Right ventricle myocardium inferior (tissue), 1 donor: ENCODE measurements at places on chromosomes 3 and 15. TPM values are rescaled to one million over a fixed set of nuclear protein-coding genes. Genes with fewer than 3 reads are reported as not detected.

The KLF13 gene
- 63.4 TPM for total RNA-seq

The ZBTB20 gene
- total RNA-seq: 55.7 TPM

The SLC49A4 gene
- total RNA-seq: 16.1 TPM

The GRK7 gene
- total RNA-seq: not detected

The ZNF860 gene
- total RNA-seq: 0.27 TPM

The ZBBX gene
- not detected for total RNA-seq

The SPINK8 gene
- total RNA-seq: not detected

DNA sequence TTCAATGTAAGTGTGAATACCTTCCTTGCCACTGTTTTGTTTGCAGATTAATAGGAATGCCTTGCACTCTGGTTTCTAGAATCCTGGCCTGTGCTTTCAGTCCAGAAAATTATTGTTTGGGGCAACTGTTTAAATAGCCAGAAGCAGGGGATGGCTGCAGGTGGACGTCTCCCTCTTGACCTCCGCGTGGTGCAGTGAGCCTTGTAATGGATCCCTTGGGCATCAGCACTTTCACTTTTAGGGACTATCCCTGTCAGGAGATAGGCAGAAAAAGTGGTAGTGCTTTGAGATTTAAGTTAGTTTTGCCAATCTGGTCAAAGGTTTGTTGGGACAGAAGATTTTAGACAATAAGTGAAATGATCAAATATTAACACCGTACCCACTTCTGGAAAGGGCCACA lies 178.6 kb upstream of the BHLHE40 start:
- DNase-seq: no peak

DNA sequence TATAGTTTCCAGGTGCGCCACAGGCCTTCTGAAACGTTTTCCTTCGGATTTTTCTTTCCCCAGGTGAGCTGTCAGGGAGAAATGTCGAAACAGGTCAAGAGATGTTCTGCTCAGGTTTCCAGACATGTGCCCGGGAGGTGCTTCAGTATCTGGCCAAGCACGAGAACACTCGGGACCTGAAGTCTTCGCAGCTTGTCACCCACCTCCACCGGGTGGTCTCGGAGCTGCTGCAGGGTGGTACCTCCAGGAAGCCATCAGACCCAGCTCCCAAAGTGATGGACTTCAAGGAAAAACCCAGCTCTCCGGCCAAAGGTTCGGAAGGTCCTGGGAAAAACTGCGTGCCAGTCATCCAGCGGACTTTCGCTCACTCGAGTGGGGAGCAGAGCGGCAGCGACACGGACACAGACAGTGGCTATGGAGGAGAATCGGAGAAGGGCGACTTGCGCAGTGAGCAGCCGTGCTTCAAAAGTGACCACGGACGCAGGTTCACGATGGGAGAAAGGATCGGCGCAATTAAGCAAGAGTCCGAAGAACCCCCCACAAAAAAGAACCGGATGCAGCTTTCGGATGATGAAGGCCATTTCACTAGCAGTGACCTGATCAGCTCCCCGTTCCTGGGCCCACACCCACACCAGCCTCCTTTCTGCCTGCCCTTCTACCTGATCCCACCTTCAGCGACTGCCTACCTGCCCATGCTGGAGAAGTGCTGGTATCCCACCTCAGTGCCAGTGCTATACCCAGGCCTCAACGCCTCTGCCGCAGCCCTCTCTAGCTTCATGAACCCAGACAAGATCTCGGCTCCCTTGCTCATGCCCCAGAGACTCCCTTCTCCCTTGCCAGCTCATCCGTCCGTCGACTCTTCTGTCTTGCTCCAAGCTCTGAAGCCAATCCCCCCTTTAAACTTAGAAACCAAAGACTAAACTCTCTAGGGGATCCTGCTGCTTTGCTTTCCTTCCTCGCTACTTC lies 3.8 kb downstream of the BHLHE40 start:
- DNase-seq: no peak

GRCh38 chr15:71364117-71364584 lies 248.9 kb downstream of the THSD4 start:
- DNase-seq: no peak

DNA sequence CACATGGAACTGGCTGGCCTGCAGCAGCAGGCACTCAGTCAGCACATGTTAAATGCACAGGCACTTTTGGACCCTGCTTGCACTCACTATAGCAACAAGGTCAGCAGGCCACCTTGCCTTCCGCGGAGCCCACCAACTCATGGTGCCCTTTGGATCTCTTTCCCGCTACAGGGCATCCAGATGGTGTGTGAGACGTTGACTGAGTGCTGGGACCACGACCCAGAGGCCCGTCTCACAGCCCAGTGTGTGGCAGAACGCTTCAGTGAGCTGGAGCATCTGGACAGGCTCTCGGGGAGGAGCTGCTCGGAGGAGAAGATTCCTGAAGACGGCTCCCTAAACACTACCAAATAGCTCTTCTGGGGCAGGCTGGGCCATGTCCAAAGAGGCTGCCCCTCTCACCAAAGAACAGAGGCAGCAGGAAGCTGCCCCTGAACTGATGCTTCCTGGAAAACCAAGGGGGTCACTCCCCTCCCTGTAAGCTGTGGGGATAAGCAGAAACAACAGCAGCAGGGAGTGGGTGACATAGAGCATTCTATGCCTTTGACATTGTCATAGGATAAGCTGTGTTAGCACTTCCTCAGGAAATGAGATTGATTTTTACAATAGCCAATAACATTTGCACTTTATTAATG lies 85.0 kb downstream of the TGFBR2 start:
- DNase-seq: no peak

DNA sequence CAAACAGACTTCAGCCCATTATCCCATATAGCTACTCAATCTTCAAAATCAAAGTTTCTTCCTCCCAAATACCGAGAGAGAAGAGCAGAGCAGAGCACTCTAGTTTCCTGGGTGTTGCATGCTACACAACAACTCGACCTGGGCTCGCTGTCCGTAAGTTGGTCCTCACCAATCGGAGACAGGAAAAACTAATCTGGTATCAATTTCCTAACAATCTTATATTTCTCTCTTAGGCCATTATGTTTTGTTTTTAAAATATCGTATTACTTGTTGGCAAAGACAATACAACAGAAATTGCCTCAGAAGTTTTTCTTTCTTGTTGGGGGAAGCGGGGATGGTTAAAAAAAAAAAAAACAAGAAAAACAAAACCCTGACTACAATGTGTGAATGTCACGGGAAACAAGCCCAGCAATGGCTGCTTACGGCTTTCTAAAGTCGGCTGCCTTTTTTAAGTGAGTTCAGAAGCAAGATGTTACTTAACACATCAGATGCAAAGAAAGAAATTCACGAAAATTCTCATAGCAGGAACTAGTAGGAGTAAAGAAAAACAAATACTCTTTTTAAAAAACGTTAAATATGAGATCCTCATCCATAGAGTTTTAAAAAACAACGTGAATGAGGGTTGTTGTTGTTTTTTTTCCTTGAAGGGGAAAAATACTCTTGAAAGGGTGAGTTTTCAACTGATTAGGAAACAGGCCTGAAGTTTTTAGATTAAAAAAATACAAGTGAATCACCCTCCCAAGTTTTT lies 1.9 kb downstream of the VGLL4 start:
- no peak for DNase-seq

DNA sequence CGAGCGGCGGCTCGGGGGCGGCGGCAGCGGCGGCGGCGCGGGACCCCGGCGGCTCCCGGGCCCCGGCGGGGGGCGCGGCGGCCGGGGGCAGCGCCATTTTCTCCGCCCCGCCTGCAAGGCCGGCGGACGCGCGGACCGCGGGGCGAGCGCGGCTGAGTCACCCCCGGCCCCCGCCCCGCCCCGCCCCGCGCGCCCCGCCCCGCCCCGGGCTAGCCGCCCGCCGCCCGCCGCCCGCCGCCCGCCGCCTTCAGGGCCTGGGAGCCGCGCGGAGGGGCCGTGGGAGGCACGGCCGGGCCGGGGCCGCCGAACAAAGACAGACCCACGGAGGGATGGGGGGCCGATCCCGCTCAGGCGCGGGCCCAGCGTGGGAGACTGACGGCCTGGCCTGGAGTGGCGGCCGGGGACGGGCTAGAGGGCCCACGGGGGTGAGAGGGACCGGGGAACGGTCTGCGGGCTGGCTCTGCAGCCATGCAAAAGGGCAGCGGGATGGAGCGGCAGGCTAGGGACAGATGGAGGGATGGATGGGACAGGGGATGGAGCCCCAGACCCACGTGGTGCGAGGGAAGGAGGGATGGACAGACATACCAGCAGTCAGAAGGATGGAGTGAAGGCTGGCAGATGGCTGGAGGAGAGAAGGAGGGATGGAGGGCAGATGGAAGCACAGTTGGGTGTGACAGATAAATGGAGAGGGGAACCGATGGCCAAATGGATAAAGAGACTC lies at the start of gene EIF4E3:
Gene EIF4E3, minus strand, starts transcription at position 132 of the 721 bp plus-strand sequence. Its CDS starts 35 bp downstream, at position 97.
- DNase-seq: peak; percentile 79

DNA sequence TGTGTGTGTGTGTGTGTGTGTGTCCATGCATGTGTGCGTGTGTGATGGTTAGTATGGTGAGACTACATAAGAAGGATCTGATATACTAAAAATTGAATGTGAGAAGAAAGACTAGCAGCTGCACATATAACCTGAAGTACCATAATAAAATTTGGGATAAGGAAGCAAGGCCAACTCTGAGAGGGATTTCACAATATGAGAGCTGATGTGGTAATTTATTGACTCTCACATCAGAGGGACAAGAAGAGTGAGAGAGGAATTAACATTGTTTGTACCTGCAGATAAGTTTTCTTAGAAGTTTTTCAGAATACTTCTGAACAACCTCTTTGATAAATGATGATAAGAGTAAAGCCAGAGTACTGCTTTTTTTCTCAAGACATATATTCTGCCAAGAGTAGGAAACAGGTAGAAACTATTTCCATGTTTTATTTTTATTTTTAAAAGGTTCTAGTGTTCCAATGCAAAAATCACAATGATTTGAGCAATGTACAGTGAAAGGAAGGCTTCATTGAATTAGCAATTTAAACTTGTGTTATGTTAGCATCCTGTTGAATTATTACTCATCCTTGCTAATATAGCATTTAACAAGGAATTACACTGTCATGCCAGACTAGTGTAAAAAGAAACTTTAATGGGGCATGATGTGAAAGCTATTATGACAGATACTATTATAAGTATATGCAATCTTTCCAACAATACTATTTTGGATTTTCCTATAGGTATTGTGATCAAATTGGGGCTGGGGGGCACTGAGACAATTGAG lies 415.5 kb upstream of the ARPP21 start:
- DNase-seq: no peak

- DNase-seq: no peak
These were observed 977 bp downstream of the CDC25A start for GRCh38 chr3:48187301-48187578.

- no peak for DNase-seq
These were observed 10.4 kb downstream of the SOX2 start for GRCh38 chr3:181722156-181722555.

GRCh38 chr15:82650046-82650670 lies 3.0 kb upstream of the CPEB1 start:
- DNase-seq: no peak

- DNase-seq: no peak
These were observed 387.9 kb downstream of the GABRG3 start for GRCh38 chr15:27358751-27359434.

GRCh38 chr15:99167201-99167600 lies 62.3 kb downstream of the SYNM start:
- DNase-seq: no peak

GRCh38 chr3:159616234-159616825 lies 372.3 kb upstream of the IL12A start:
- DNase-seq: no peak
